Peyer's patch (tissue), 4 donors: ENCODE measurements at places on chromosomes 5 and 9. TPM values are rescaled to one million over a fixed set of nuclear protein-coding genes. Genes with fewer than 3 reads are reported as not detected.

The TNFSF8 gene
- 2.1 TPM for total RNA-seq

The OCLN gene
- total RNA-seq, result 85.3 TPM

The PCDHGA12 gene
- total RNA-seq, result 2.5 TPM

The COL27A1 gene
- 6.8 TPM for total RNA-seq

The BARX1 gene
- not detected for total RNA-seq

The TMEM252 gene
- 66.8 TPM for total RNA-seq

The PPIC gene
- total RNA-seq, result 5.0 TPM

The IL31RA gene
- total RNA-seq, result not detected

The TMEM232 gene
- total RNA-seq, result 3.3 TPM

GRCh38 chr5:103474677-103475076 is 87.9 kb downstream of the NUDT12 start:
- DNase-seq, result no peak

GRCh38 chr9:124271660-124272059 is 13.9 kb downstream of the NEK6 start:
- no peak for DNase-seq

GRCh38 chr5:10828241-10828640 is 67.2 kb upstream of the DAP start:
- no peak for DNase-seq

- DNase-seq, result no peak
Observed at GRCh38 chr5:2139478-2139877, 256.8 kb upstream of the IRX4 start.

DNA sequence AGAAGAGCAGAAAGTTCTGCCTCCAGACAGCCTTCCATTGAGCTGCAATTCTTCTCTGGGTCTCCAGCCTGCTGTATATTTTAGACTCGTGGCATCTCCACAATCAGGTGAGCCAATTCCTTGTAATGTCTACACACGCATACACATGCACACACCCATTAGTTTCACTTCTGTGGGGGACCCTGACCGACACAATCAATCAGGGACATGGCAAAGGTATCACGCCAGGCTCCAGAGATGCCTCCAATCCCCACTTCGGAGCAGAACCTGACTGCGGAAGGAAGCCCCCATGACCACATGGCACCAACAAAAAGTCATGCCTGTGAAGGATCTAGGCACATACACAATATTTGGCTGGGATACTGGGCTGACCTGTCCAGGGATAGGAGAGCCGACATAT is 21.4 kb downstream of the SEMA4D start:
- no peak for DNase-seq

DNA sequence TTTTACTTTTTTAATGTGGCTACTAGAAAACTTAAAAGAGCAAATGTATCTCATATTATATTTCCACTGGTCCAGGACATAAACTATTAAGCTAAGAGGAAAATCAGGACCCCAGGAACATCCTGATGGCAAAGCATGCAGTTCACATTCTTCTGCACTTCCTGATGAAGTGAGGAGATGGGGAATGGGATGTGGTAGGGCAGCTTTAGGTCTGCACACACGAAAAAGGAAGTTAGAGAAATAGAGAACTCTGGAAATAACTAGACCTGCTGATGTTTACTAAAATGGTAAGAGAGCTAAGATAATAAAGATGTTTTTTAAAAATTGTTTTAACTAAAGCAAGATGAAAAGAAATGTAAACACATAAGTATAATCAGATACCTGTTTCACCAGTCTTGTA is 39.7 kb upstream of the NIPBL start:
- no peak for DNase-seq

GRCh38 chr5:116534964-116535651 is 39.5 kb downstream of the SEMA6A start:
- no peak for DNase-seq

DNA sequence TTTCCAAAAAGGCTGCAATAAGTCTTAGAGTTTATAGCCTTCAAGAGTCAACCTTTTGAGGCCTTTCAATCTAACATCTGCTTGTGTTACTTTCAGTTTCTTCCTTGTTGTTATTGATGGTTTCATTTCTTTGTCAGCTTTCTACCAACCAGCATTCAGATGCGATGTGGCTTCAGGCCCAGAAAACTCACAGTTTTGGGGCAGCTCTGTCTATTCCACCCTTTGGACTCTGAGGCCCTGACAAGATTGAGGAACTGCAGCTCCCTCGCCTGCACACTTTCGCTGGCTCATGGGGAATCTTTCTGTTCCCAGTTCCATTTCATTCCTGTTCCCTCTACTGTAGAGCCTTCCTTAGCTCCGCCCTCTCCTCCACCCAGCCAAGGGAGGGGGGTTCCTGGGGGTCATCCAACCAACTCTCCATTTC is 13.3 kb upstream of the WHRN start:
- DNase-seq, result no peak

DNA sequence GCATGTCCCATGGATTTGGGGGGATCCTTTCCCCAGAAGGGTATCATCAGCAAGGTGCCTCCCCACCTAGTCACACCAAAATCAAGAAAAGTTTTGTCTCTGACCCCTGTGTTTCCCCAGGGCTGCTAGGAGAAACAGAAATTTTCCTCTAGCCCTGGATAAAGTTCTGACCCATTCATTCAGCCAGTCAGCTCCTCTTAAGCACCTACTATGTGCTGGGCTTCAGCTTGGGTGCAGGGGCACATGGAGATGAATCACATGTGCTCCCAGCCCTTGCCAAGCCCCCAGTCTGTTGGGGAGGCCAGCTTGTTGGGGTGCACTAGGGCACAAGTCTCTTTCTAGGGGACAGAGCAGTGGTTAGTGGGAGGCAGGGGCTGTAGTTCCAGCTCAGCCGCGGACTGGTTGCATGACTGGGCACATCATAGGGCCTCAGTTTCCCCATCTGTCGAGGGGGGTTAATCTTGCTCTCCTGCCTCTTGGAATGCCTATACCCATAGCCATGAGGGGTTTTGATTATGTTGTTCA is 3.9 kb downstream of the DAB2IP start:
- DNase-seq, result no peak
